ENCODE measurements at places on chromosomes 2 and 18.

DNA sequence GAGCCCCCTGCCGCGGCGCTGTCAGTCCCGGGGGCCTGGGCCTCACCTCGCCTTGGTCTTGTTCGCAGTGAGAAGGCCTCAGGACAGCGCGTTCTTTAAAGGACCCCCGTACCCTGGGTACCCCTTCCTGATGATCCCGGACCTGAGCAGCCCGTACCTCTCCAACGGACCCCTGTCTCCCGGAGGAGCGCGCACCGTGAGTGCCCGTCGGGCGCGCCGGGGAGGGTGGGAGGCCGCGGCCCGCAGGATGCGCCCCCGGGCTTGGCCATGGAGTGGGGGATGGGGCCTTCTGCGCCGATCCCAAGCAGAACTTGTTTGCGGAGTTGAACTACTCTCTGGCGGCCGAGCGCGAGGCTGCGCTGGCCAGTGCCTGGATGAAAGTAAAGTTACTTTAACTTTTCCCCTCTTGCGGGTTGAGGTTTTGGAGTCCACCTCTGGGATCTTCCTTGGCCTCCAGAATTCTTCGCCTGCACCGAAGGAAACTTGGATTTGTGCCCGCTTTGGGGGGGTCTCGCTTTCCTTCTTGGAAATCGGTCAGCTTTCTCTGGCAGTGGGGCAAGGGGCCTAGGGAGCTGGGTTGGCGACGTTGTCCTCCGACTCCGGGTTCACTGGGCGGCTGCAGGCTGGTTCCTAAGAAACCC, 1.2 kb downstream of the TCF7L1 start:
- no peak for DNase-seq

GRCh38 chr2:160039166-160039903, 23.1 kb downstream of the PLA2R1 start:
- DNase-seq, result no peak

DNA sequence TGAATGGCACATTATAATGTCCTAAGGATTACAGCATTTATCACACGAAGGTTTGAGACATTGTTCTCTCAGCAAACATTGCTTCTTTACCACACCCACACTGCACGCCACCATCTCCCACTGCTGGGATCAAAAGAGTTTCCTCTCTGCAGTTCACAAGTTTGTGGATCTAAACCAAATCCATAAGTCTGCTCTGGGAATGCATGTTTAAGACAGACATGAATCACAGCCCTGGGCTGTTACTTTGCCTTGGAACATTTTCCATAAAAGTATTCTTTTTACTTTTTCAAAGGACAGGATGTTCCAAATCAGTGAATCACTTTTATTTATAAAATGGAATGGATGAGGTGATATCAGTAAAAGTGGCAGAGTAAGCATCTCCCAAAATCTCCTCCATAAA, 36.1 kb downstream of the STPG4 start:
- no peak for DNase-seq

DNA sequence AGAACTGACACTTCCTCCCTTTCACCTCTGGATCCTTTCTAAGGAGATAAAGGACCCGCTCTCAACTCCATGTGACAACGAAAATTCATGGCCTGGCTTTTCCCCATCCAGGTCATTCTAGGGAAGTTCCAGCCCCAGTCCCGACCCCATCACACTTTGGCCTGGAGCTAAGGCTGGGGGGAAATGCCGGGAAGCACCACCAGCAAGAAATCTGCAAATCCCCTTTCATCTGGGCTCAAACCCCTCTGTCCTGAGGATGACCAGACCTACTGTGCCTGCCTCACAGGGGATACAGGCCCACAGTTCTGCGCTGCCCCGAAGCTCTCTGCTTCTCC, 1.3 kb downstream of the SIX2 start:
- no peak for DNase-seq

- no peak for DNase-seq
Observed at GRCh38 chr2:200138391-200139124, 167.9 kb upstream of the SPATS2L start.

DNA sequence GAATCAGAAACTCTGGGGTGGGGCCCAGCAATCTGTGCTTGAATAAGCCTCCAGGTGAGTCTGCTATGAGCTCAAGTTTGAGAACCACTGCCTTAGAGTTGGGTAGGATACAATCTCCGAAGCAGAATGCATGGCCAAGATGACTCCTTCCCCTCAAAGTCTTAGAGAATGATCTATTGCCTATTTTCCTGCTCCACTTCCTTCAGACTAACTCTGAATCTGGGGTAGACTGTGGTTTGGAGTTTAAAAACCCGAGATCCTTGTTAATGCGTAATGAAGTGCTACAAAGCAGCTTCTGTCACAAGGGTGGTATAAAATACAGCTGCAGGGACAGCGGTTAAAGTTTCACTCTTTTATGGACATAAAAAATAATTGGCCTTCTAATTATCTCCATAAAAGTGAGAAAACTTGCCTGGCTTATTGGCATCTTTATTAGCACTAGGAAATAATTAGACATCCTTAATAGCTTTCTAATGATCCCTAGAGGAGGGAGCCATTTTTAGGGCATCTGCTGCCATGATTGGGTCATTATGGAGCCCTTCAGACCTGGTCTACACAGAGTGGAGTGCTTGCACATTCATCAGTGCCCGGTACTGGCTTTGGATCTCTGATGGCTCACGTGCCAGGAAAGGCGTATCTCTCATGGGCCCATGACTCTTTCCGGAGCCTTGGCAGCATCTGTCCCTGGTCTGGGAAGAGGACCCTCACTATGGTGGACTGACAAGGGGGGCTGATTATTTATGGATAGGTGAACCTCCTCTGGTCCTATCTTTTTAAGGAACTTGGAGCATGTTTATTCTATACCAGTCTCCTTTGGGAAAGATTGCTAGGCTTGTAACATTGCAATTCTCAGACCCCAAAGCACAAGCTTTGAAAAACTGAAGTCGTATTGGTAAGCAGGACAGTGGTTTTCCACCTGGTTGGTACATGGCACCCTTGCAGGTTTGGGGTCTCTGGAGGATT, 28.2 kb downstream of the SIX2 start:
- DNase-seq, result no peak

GRCh38 chr2:73830871-73831401, 2.2 kb downstream of the STAMBP start:
- DNase-seq, result no peak

DNA sequence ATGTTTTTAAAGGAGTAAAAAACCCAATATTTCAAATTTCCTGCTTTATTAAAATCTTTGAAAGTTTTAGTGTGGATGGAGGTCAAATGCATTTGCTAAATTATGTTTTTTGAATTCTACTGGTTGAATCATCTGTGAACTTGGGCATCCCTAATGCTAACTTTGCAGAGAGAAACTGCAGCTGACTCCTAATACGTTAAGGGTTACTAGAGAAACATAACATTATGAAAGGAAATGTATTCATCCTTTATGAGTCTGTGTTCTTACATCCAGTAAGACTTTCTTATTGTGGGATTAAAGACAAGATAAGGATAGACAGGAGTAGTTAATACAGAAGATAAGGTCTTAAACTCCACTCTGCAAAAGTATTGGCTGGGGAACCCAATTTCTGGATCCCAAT, 140.6 kb downstream of the FAM124B start:
- DNase-seq, result no peak

- DNase-seq, result no peak
Observed at GRCh38 chr18:49098386-49098785, 147.6 kb upstream of the SMAD7 start.

DNA sequence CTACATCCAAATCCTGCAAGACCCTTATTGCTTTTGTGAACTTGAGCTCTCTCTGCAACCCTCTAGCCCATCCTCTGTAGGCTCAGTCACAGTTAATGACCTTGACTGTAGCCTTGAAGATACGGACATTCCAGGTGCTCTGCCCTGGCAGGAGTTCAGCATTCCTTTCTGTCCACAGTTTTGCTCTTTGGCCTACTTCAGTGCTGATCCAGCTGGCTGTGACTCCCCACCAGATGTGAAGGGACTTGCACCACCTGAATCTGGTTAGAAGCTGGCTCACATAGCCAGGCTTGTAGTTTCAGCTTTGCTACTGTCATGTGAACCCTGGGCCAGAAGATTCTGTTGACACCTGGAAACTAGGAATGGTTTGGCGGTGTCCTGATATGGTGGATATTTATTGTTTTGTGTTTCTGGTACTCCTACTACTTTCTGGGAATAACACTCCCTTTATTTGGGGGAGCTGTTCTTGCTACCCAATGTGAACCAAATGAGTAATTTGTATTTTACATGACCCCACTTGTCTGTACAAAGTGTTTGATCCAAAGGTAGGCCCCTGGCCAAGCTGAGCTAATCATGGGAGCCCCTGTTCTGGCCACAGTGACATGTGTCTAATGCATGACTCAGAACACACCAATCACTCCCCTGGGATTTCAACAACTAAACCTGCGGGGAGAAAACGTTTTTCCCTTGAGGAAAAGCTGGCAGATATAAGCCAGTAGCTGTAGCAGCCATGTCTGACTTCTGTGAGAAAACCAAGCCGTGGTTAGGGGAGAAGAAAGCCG, 73.4 kb downstream of the CDCA7 start:
- DNase-seq, result no peak

GRCh38 chr2:40511661-40512213, 59.8 kb upstream of the SLC8A1 start:
- DNase-seq, result no peak

DNA sequence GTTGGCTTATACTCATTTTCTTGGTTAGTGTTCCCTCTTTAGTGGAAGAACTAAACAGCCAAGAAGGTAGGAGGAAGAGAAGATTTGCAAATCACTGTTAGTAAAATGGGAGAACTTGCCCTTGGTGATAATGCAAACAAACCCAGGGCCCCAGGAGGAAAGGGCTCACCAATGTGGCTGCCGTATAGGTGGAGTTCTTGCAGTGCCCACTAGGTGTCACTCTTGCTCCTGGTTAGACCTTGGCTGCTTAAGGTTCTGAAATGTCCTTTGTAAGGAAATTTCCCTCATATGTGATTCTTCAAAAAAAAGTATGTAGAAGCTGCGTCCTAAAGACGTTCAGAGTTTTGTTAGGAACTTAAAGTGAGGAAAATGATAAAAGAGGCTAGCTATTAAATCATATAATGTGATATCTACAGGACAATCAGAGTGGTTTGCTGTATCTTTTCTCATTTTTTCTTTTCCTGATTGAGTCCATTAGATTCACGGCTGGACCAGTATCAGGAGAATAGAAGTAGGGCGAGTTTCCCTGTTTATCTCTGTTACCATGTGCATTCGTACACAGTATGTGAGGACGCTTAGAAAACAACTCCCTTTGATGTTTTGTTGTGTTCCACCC, 48.6 kb downstream of the RPIA start:
- peak; percentile 81 for DNase-seq

- DNase-seq, result no peak
Observed at GRCh38 chr2:37563375-37564015, 107.9 kb downstream of the CDC42EP3 start.

- DNase-seq, result no peak
Observed at GRCh38 chr2:105820691-105821090, 76.0 kb downstream of the NCK2 start.

DNA sequence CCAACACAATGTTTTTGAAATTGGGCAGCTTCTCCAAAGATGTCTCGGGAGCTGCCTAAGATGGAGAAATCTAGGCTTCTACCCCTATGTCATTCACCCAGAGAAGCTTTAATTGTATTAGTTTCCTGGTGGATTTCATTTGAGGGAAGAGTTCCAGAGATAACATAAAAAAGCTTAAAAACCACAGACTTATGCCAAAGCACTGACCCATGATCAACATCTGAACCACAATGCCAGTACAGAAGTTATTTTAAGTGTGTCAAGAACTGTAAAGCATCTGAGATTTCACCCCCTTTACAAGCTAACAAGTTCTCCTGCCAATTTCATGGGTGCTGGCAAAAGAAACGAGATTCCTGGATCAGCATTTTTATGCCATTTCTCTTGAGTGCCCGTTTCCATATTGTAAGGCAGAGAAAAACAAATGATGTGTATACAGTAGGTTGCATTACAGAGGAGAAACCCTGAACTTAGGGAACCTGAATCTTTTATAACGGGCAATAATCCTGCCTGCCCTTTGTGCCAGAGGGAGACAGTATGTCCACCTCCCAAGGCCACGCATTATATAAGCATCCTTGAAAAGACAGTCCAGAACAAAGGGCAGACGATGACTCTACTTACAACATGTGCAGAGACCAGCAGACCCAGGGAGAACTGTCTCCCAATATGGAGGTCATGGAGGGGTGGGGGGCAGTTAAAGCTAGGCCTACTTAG, 44.1 kb downstream of the MREG start:
- no peak for DNase-seq

- DNase-seq, result no peak
Observed at GRCh38 chr18:40347261-40347660, 1607.8 kb upstream of the PIK3C3 start.
